Stimulated activated CD4-positive, alpha-beta T cell treated with anti-CD3 and anti-CD28 coated beads, Interleukin-15, amount 100 ng/mL, for 1 hour (primary cell): ENCODE measurements at places on chromosomes 2 and 18.

- no peak for DNase-seq
Measured at GRCh38 chr2:45567974-45568789, 42.9 kb downstream of the SRBD1 start.

- no peak for DNase-seq
Measured at GRCh38 chr2:54770211-54770610, 46.7 kb downstream of the EML6 start.

- DNase-seq = no peak
Measured at GRCh38 chr2:172085460-172086159, at the start of gene DLX1. DLX1 (plus strand) TSS chr2:172085507; CDS start chr2:172085678, 171 bp downstream.

GRCh38 chr2:229408356-229408755 is 137.3 kb upstream of the PID1 start:
- no peak for DNase-seq

- DNase-seq = no peak
Measured at GRCh38 chr2:192932376-192932775, 737.6 kb upstream of the TMEFF2 start.

- no peak for DNase-seq
Measured at GRCh38 chr2:229313591-229313990, 42.5 kb upstream of the PID1 start.

GRCh38 chr18:65752625-65753325 is 2.0 kb downstream of the CDH7 start:
- no peak for DNase-seq

- no peak for DNase-seq
Measured at GRCh38 chr18:29161429-29161828, 984.5 kb upstream of the CDH2 start.

DNA sequence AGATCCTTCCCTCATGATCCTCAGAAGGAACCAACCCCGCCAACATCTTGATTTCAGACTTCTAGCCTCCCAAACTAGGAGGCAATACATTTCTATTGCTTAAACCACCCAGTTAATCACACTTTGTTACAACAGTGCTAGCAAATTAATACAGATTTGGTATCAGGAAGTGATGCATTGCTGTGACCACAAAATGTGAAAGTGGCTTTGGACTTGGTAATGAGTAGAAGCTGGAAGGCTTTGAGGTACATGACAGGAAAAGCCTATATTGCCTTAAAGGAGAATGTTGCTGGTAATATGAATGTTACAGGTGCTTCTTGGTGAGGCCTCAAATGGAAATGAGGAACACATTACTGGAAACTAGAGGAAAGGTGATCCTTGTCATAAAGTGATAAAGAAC is 260.3 kb downstream of the SATB2 start:
- DNase-seq = no peak

DNA sequence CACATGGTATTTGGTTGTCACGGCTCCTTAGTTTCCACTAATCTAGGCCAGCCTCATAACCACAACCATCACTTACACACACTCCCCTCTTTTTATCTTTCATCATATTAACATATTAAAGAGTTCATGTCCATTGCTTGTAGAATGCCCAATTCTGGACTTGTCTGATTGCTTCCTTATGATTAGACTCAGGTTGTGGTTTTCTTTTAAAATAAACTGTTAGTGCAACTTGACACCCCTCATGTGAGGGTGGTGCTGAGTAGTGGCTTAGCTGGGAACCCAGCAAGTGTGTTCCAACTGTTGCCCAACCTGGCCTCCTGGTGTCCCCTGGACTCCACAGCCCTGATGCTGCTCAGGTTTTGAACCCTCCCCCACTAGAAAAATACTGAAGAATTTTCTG is 20.1 kb upstream of the CD207 start:
- DNase-seq = no peak

- no peak for DNase-seq
Measured at GRCh38 chr2:11133238-11133935, 21.9 kb upstream of the SLC66A3 start.

- no peak for DNase-seq
Measured at GRCh38 chr18:55688030-55688429, 100.0 kb upstream of the TCF4 start.
